ENCODE measurements at places on chromosomes 3 and 15.

GRCh38 chr3:181716966-181717365 is 5.2 kb downstream of the SOX2 start:
- no peak for DNase-seq

DNA sequence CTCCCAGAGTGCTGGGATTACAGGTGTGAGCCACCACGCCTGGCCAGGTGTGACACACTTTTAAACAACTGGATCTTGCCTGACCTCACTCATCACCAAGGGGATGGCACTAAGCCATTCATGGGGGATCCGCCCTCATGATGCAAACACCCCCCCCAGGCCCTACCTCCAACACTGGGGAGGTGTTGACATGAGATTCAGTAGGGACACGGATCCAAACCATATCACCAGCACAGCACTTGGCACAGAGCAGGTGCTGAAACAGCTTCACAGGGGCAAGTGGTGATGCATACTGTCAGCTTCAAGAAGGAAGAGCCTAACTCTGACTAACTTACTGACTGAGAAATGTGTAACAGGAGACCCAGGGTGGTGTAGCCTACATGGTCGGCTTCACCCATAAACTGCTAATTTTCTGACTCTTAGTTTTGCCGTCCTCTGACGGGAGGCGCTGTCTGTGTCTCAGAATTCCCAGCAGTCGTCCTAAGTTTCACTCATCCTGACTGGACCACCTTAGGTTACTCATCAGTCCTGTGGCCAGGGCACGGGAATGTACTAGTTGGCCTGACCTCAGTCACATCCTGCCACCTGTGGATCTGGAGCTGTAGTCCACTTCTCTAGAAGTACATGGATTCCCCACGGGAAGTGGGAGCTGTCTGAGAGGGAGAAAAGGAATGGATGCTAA is 81.9 kb upstream of the PLXNA1 start:
- DNase-seq: no peak

- DNase-seq: no peak
These were observed at the start of gene NEIL1 for GRCh38 chr15:75346796-75347221. Gene NEIL1 (plus strand): TSS chr15:75347039. CDS start chr15:75348906, 1,867 bp downstream.

GRCh38 chr3:186974824-186975313 is 44.5 kb downstream of the ST6GAL1 start:
- DNase-seq: no peak

DNA sequence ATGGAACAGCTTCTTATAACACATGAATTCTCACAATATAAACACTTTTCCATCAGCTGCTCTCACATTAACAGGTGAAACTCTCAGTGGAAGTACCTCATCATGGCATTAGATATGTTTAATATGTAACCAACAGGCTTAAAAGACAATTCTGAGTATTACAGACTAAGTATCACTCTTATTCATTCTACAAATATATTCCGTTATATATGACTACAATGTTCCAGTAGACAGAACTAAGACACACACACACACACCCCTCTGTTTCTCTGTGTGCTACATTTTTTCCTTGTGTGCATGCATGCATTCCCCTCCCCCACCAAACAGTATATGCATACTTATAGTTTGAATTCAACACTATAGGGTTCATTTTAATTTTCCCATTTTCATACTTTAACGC is 32.4 kb downstream of the MRPL3 start:
- DNase-seq: no peak

- DNase-seq: no peak
These were observed 104.5 kb downstream of the NLGN1 start for GRCh38 chr3:173501931-173502489.

GRCh38 chr3:58350627-58351013 is 17.9 kb downstream of the PXK start:
- DNase-seq: no peak

DNA sequence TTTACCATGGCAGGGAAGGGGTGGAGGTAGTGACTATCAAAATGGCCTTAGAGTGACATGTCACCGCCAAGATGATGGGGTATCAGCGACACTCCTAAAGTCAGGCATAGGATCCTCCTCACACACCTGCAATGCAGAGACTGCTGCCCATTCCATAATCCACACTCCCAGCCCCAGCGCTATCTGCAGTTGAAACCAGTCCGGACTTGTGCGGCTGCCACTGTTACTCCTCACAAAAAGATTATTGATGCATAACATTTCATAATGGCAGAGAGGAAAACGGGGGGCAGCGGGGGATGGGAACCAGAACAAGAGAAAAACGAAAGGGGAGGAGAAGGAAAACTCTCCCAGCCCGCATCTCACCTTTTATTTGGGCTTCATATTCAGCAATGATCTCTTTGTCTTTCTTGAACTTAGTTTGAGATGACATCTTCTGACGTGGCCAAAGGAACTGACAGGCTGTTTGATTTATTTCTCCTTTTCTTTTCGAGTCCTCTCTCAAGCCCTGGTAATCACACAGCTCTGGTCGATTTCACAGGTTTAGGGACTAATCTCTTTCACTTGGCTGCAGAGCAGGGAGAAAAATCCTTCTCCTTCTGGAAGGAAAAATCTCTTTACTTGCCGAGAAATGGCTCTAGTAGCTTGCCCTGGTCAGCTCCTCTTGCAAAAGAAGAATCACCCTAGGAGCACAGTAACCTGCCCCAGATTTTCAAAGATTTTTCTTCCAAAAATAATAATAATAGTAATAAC is 749 bp downstream of the SRGAP3 start:
- no peak for DNase-seq

- no peak for DNase-seq
These were observed 137.6 kb downstream of the RPLP1 start for GRCh38 chr15:69590201-69590710.

DNA sequence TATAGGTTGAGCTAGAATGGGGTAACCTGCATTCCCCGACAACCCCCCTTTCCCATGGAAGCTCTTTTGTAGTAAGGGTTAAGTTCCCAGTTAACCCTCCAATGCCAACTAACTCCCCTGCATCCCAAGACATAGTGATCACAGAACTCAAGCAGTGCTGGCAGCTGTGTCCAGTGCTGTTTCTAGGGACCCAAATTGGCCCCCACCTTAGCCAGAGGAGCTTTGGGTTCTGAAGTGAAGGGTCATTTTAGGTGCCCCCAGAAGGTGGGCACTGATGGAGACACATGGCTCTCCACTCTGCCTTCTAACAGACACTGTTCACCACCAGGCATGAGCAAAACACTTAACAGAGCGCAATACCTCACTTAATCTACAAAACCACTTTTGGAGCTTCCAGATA is 7.1 kb downstream of the FBXL22 start:
- DNase-seq: no peak

DNA sequence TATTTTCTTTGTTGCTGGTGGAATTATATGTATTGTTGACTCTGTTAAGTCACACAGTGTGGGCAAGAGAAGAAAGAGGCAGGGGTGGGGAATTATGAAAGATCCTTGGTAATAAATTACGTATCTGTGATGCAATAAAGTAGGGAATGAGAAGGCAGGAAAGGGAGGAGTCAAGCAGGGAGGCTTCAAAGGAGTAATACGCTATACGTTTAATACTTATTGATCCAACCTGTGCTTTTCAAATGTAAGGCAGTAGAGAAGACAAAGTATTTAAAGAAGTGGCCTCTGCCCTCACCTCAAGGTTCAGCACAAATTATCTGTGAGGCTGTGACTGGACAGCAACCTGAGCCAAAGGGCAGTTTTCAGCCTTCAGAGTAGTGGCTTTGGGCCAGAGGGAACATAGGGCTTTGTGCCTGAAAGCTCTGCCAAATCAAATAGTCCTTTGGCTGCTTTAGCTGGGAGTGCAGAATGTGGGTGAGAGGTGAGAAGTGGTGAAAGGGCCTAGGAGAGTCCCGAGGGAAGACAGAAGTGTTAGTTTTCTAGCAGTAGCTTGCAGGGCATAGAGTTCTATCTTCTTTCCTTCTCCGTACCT is 1.2 kb upstream of the PLIN1 start:
- DNase-seq: no peak

DNA sequence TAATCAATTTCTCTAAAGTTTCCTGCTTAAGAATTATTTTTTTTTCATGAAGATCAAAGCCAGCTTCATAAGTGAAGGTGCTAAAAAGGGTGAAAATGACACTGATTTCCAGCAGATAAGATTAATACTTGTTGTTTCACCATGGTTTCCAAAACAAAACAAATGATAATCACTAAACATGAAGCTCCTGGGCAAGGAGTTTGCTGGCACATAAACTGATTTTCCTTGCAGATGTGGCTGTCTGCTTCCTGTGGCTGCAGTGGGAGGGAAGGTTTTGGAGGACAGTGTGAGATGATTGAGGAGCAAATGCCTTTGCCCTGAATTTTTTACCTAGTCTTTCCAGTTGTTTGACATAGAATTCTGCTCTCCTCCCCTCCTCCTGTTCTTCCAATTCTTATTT is 228.8 kb downstream of the DIPK2A start:
- DNase-seq: no peak

- no peak for DNase-seq
These were observed 597.2 kb upstream of the AGTR1 start for GRCh38 chr3:148100476-148100875.

GRCh38 chr3:1056744-1057143 is 36.1 kb upstream of the CNTN6 start:
- DNase-seq: no peak

DNA sequence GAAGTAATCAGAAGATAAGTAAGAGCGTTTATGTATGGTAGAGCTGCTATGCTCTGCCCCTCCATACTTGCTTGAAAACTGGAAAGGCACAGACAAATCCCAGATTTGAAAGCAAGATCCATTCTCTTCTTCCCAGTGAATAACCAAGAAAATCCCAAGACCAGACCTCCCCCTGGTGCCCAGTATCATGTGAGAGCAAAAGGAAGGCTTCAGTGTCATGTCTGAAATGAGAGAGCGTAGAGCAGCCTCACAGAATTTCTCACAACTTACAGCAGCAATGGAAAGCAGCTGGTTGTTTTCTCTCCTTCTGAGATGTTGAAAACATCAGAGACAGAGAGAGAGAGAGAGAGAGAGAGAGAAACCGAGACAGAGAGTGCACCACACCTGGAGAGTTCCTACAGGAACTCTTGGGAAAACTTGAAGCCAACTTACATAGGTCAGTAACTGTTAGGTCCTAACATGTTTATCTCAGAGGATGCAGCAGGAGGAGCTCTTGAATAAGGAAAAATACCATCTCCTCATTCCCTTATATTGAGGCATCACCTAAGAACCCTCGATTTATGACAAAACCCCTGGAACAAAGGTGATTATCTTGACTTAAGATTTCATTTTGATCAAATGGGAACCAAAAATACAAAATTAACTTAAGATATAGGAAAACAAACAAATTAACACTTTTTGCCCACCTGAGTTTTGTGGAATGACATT is 273.3 kb downstream of the NSUN3 start:
- no peak for DNase-seq

DNA sequence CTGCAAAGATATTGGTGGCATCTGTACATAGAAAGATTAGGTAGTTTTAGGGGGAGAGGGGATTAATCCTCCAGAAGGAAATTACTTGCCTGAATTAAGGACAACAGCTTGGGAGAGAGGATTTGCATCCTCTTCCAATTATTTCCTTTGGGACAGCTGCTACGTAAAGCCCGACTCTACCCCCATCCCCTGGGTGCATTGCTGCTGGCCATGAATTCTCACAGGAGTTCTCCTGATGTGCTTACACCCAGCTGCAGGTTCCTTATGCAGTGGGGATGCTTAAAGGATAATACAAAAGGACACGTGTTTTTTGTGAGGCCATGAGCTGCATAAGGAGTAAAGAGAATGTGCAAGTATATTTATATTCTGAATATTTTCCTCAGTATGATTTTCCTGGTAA is 132.3 kb downstream of the VPS8 start:
- DNase-seq: no peak

GRCh38 chr3:64462203-64462602 is 225.6 kb downstream of the ADAMTS9 start:
- no peak for DNase-seq

DNA sequence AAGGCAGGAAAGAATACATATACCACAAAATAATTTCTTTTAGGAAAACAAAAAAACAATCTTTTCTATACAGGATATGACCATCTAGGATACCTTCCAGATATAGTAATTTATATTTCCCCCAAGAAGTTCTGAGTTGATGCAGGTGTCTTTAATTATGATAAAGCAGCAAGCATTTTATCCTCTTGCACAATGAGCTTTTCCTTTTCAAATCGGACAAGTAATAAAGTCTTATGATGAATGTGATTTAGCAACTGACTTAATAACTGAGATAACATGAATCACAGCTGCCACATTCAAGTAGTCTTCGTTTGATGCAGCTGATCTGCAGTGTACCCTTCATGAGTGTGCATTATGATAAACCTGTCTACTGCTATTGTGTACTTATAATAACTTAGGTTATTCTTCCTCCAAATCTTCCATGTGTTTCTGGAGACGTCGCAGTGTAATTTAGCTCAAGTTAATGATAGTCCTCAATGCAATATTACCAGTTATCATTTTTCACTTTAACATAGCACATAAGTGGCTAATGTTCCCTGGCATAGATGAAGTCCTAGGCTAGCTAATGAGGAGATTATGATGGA is 260.3 kb upstream of the MRPL3 start:
- DNase-seq: no peak

- DNase-seq: no peak
These were observed 5.2 kb downstream of the PPIB start for GRCh38 chr15:64157599-64158125.

DNA sequence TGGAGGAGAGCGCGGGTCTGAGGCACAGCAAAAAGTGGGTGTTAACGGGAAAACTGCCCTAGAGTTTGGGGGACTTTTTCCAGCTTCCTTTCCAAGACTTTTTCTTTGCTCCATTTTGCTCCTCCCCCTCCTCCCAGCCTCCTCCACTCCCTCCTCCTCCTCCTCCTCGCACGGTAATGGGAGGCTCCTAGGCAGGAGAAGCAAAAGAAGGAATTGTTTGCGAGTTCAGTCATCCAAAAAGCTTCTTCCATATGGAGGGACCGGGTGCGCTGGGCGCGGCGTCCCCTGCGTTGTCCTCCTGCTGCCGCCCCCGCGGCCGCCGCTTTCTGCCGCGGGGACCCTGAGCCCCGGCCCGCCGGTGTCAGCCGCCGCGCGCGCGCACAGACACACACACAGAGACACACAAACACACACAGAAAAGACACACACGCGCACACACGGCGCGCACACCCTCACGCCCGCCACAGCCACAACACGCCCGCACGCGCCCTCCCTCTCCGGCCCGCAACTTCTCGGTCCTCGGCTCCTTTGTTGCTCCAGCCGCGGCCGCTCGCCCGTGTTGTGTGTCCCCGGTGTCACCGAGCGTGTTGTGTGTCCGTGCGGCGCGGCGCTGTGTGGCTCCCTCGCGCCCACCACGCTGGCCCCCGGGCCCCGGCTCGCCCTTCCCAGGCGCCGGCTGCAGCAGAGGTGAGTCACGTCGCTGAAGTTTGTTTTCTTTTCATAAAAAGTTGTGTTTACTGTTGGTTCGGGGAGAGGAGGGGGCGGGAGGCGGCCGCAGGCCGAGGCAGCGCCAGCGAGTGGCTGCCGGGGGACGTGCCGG is at the start of gene BOC:
Gene BOC, plus strand, starts transcription at position 228 of the 820 bp plus-strand sequence. CDS start 38,246 bp downstream, outside the sequence.
- no peak for DNase-seq
